C1 segment of cervical spinal cord (tissue), 14 donors: ENCODE measurements at places on chromosomes 11 and 22.

DNA sequence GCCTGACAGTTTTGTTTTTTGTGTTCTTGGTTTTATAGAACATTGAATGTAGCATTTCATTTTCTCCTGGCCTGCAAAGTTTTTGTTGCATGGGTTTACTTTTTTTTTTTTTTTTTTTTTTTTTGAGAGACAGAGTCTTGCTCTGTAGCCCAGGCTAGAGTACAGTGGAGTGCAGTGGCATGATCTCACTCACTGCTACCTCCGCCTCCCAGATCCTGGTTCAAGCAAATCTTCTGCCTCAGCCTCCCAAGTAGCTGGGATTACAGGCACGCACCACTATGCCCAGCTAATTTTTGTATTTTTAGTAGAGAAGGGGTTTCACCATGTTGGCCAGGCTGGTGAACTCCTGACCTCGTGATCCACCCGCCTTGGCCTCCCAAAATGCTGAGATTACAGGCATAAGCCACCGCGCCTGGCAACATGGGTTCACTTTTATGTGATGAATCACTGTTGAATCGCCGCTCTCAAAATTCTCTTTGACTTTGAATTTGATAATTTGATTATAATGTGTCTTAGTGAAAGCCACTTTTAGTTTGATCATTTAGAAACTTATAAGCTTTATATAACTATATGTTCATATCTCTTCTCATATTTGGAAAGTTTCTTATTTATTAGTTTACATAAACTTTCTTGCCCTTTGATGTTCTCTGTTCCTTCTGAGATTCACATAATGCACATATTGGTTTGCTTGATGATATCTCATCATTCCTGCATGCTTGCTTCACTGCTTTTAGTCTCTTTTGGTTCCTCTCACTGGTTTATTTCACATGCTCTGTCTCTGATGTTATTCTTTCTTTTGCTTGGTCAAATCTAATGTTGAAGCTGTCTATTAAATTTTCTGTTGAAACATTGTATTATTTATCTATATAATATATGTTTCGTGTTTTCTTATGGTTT lies 589.0 kb upstream of the CNTN5 start:
- DNase-seq, result no peak

- DNase-seq, result peak; percentile 45
Measured at GRCh38 chr11:22192642-22193347, at the start of gene ANO5. Gene ANO5 (plus strand): TSS chr11:22193085. CDS start chr11:22193493, 408 bp downstream.

DNA sequence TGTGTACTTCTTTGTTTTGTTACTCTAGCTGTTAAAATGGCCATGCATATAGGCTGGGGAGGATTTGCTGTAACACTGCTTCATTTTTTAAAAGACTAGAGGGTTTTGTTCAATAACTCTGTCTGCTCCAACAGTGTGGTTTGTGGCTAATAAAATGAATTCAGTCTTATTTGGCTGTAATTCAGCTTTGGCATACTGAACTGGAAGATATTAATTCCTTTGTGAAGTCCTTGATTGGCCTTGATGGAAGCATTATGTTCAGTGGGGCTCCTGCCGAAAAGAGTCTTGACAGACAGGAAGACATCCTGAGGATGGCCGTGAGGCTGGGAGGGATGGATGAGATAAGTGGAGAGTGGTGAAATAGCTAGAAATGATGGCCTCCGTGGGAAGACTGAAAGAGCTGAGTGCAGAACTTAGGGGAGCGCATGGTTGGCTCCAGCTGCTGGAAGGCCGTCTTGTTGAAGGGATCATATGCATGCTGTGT lies 44.8 kb upstream of the MYO18B start:
- no peak for DNase-seq

- no peak for DNase-seq
Measured at GRCh38 chr11:7494086-7494745, 8.9 kb downstream of the OLFML1 start.

- DNase-seq, result no peak
Measured at GRCh38 chr11:96393753-96394348, 4.0 kb downstream of the JRKL start.

DNA sequence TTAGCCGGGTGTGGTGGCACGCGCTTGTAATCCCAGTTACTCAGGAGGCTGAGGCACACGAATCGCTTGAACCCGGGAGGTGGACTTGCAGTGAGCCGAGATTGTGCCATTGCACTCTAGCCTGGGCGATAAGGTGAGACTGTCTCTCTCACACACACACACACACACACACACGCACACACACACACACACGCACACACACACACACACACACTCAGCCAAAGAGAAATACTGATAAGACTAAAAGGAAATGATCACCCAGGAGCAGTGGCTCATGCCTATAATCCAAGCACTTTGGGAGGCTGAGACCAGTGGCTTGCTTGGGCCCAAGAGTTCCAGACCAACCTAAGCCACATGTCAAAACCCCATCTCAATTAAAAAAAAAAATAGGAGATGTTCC lies 20.8 kb downstream of the HSPA8 start:
- DNase-seq, result no peak

DNA sequence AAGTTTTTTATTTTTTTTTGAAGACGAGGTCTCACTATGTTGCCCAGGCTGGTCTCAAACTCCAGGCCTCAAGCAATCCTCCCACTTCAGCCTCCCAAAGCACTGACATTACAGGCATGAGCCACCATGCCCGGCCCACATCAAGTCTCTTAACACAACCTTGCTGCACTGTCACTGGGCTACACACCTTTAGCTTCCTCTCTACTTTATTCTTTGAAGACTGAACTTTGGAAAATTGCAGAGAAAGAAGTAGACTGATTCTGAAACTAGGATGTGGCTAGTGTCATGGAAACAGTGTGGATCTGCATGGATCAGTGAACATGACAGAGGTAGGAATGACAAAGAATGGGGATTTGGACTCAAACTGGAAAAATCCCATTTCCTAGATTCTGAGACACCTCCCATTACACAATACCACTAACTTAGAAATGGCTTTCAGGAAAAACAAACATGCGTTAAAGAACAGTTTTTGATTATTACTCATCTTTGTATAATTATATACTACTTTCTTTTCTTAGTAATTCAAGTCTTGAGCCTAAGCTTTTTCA lies 99.6 kb upstream of the SPON1 start:
- DNase-seq, result no peak

GRCh38 chr11:117838901-117839300 lies 14.4 kb upstream of the FXYD2 start:
- DNase-seq, result no peak

DNA sequence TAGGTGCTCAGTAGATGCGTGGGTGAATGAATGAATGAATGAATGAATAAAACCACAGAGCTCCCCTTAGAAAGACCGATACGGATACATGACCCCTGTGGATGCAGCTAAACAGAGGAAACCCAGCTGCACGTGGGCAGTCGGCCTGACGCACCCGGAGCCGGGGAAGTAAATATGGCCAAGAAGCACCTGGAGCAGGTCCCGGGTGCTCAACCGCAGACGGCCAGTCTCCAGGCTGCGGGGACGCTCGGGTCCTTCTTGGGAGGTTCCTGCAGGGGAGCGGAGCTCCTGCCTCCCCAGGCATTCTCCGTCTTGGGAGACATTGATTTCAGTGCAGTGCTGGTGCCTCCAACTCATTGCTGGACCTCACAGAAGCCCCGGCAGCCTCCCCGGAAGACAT lies 11.7 kb upstream of the TPCN2 start:
- no peak for DNase-seq

GRCh38 chr11:110538154-110538553 lies 108.4 kb downstream of the FDX1 start:
- DNase-seq, result no peak
